ENCODE measurements at places on chromosomes 11 and 22. TPM values are rescaled to one million over a fixed set of nuclear protein-coding genes. Genes with fewer than 3 reads are reported as not detected.

PHLDA2 gene
- polyA plus RNA-seq = 19.7 TPM

PVALB gene
- 0.95 TPM for polyA plus RNA-seq

RFPL3 gene
- not detected for polyA plus RNA-seq

C11orf87 gene
- not detected for polyA plus RNA-seq

OR5B21 gene
- not detected for polyA plus RNA-seq

CDC42BPG gene
- polyA plus RNA-seq = 20.0 TPM

CD81 gene
- 327 TPM for polyA plus RNA-seq

NNMT gene
- polyA plus RNA-seq = 451 TPM

NEAT1 gene
- polyA plus RNA-seq = 1,368 TPM

CLDN5 gene
- polyA plus RNA-seq = 13.1 TPM

POTEH gene
- polyA plus RNA-seq = not detected

CEND1 gene
- polyA plus RNA-seq = not detected

GGTLC3 gene
- 3.2 TPM for polyA plus RNA-seq

ANGPTL5 gene
- polyA plus RNA-seq = not detected

OR4D5 gene
- polyA plus RNA-seq = not detected

SORL1 gene
- polyA plus RNA-seq = 0.76 TPM

OR2AG1 gene
- not detected for polyA plus RNA-seq

MMP11 gene
- 0.50 TPM for polyA plus RNA-seq

GPHA2 gene
- 0.30 TPM for polyA plus RNA-seq

C11orf86 gene
- polyA plus RNA-seq = 1.1 TPM

CRACR2B gene
- 133 TPM for polyA plus RNA-seq

TYR gene
- polyA plus RNA-seq = not detected

GTSE1 gene
- polyA plus RNA-seq = 2.7 TPM

UCP3 gene
- polyA plus RNA-seq = 0.19 TPM

GLB1L2 gene
- 4.2 TPM for polyA plus RNA-seq

TMEM151A gene
- 0.46 TPM for polyA plus RNA-seq

KMT2A gene
- polyA plus RNA-seq = 5.3 TPM

DEAF1 gene
- polyA plus RNA-seq = 45.1 TPM

ABCC8 gene
- 37.2 TPM for polyA plus RNA-seq

SAA4 gene
- polyA plus RNA-seq = 1.6 TPM

KRTAP5-1 gene
- 0.50 TPM for polyA plus RNA-seq

OR2AT4 gene
- not detected for polyA plus RNA-seq

H19 gene
- 217 TPM for polyA plus RNA-seq

PRODH gene
- 3.5 TPM for polyA plus RNA-seq

NCR3LG1 gene
- 0.37 TPM for polyA plus RNA-seq

TREH gene
- 1.4 TPM for polyA plus RNA-seq

RNH1 gene
- 149 TPM for polyA plus RNA-seq

TIMP3 gene
- polyA plus RNA-seq = 39.4 TPM

OR4A16 gene
- not detected for polyA plus RNA-seq

PLA2G3 gene
- 0.75 TPM for polyA plus RNA-seq

SCUBE2 gene
- 37.1 TPM for polyA plus RNA-seq

PPP1CA gene
- 153 TPM for polyA plus RNA-seq

PPFIBP2 gene
- polyA plus RNA-seq = 28.1 TPM

BDNF gene
- 0.33 TPM for polyA plus RNA-seq

OR51V1 gene
- not detected for polyA plus RNA-seq
